ENCODE measurements at places on chromosomes 6 and 20.

- DNase-seq: no peak
Observed at GRCh38 chr20:46308258-46309157, at the start of gene CDH22. Gene CDH22, minus strand, starts transcription at chr20:46308498. Its CDS starts 57,204 bp downstream, at chr20:46251294.

GRCh38 chr20:62560162-62560561 lies 82.1 kb upstream of the SLCO4A1 start:
- DNase-seq: no peak

DNA sequence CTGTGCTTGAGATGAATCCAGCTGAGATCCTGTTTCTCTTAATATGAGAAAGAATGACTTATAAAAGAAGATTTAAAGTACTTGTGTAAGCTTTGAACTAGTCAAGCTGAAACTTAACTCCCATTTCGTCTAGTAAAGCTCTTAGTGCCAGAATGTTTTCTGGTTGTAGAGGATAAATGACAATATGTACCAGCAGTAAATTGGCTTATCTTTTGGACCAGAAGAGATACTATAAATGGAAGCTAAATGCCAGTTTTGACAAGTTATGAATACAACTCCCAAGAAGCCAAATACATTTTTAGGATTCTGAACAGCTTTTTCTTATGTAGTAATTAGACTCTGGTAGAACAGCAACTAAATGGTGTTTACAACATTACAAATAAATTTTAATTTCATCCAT lies 608.7 kb downstream of the EYS start:
- DNase-seq: no peak

DNA sequence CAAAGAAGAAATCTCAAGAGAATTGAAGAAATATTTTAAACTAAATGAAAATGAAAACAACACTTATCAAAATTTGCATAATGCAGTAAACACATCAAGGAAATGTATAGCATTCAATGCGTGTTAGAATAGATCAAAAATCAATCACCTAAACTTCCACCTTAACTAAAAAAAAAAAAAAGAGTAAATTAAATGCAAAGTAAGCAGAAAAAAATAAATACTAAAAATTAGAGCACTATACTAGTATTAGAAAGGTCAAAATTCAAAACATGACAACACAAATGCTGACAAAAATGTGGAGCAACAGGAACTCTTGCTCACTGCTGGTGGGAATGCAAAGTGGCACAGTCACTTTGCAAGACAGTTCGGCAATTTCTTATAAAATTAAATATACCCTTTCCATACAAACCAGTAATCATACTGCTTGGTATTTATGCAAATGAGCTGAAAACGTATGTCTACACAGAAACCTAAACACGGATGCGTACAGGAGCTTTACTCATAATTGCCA lies 103.8 kb downstream of the KIF16B start:
- DNase-seq: no peak

DNA sequence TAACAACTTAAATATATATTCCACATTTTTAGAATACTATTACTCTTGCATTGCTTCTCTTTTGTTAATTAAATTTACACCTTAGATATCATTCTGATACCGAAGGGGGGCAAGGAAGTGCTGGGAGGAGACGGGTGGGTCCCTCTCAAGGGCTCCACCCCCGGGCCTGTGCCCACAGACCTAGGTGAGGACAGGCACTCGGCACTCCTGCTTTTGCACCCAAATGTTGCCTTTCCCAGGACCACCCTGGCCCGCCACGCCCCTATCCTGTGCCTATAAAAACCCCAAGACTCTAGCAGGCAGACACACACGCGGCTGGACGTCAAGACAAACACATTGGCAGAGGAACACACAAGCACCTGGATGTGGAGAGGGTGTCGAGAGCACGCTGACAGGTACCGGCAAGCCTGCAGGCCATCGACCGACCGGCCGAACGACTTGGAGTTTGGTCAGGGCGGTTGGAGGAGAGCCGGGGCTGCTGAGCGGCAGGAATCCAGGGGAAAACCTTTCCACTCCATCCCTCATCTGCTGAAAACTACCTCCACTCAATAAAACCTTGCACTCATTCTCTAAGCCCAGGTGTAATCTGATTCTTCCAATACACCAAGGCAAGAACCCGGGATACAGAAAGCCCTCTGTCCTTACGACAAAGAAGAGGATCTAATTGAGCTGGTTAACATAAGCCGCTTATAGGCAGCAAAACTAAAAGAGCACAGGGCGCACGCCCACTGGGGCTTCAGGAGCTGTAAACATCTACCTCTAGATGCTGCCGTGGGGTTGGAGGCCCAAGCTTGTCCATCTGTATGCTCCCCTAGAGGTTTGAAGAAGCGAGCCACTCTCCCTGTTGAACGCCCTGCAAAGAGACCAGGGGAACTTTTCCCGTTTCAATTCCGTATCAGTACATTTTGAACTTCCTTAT lies 197.4 kb upstream of the PRSS16 start:
- DNase-seq: no peak

GRCh38 chr6:95515975-95516374 lies 61.4 kb upstream of the MANEA start:
- DNase-seq: no peak

DNA sequence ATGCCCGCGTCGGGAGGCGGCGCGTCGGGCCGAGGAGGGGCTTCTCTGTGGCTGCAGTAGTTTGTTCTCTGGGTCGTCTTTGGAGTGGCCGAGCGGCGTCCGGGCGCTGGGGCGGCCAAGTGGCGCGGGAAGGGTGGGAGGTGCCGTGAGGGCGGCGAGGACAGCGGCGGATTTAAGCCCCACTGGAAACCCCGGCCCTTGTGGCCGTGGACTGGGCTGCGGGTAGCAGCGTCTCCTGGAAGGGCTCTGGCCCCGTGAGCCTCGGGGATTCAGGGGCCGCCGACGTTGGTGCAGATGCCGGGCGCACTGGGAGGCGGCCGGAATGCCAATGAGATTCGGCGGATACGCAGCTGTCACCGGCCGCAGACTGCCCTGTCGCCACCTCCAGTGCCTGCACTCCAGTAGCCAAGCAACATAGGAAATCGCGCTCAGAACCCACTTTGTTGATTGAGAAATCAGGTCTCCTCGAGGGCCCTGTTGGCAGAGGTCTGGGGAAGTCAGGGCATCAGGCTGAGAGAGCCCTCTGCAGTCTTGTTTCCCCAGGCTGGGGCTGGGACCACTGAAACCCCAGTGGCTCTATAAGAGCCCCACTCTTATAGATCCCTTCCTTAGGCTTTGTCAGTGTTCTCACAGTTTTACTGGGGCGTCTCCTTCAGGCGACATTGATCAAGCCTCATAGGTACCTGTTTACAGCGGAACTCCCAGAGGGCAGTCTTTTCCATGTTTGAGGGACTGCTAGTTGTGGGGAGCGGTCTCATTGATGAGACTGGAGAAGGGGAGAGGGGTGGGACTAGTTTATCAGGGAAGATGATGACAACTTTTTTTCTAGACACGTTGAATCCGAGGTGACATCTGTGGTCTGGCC lies 642 bp downstream of the GZF1 start:
- DNase-seq: no peak

DNA sequence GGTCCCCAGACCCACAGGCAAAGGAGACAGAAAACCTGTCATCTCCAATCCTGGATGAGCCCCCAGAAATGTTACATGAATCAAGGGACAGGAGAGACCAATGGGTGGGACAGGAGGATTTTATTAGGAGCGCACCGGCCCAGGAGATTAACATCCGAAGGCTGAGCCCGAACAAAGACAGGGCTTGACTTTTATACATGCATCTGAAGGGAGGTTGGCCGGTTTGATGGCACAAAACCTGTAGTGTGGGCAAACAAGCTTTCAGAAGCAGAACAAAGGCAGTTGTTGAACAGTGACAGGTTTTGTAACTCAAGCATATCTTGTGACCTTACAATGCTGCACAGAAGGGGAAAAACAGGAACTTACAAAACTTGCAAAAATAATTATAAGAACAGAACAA lies 83.9 kb upstream of the GPR6 start:
- DNase-seq: no peak

GRCh38 chr20:22456109-22456508 lies 128.3 kb downstream of the FOXA2 start:
- no peak for DNase-seq

DNA sequence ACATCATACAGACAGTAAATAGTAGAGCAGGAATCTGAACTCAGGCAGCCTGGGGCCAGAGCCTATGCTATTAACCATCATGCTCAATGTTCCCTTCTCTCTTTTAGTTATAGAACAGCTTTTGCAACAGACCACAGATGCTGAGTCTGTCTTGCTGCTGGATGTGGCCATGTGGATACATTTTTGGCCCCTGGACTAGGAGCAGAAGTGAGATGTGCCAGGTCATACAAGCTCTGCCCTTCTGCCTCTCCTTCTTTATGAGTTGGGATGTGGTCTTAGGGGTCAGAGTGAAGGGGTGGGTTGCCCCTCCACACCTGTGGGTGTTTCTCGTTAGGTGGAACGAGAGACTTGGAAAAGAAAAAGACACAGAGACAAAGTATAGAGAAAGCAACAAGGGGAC lies 14.6 kb upstream of the AARS2 start:
- no peak for DNase-seq

DNA sequence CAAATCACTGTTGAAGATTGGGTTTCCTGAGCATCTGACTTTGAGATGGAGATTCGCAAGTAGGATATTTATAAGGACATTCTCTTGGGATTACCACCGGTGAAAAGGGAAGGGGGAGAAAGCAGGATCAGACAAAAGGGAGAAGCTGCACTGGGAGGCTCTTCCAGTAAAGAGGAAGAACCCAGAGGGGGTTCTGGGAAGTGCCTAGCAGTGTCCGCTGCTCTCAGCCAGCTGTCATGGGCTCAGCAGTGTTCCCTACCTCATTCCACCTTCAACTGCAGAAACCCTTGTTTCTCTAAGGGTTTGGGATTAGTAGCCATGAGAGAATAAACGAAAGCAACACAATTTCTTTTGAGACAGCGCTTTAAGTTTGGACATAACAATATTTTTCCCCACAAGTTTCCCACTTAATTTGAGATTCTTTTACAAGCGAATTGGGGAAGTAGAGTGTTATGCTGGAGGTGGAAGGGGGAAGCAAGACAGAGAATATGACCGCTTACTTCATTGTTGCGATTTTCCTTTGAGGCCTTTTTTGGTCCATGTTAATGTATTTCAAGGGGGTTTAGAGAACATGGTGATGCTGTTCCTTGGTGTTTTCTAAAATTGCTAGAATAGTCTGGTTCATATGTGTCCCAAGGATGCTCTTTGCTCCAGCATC lies 154.5 kb upstream of the SCGN start:
- DNase-seq: no peak

DNA sequence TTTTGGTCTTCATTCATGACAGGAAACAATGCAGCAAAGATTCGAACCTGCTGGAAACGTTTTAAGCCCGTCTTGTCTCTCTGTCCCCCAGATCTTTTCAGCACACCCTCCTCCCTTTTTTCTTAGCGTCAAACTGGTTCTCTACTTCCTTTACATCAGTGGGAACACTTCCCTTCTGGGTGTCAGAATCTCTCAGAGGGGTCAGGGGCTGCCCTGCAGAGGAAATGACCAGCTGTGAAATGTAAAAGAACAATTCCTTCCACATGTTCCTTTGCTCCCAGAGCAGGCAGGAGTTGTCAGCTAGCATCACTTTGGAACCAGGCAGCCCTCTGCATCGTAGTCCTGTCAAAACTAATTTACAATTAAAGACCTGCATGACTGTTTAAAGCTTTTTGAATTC lies 619.0 kb downstream of the TFAP2A start:
- DNase-seq: no peak

DNA sequence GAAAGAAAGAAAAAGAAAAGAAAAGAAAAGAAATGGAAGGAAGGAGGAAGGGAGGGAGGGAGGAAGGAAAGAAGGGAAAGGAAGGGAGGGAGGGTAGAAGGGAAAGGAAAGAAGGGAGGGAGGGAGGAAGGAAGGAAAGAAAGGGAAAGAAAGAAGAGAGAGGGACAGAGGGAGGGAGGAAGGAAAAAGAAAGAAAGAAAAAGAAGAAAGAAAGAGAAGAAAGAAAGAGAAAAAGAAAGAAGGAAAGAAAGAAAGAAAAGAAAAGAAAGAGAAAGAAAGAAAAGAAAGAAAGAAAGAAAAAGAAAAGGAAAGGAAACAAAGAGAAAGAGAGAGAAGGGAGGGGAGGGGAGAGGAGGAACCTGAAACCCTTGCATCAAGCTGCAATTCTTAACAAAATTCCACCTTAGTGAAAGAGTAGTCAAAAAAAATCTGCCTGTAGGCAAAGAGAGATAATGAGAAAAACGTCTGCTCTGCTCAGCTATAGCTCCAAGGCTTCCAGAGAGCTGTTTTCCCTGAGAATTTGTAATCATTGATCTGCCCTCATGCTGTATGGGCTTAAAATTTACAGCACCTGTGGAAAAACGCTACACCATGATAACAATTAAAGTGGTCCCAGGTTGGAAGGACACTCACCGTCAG lies 16.7 kb upstream of the MYCT1 start:
- DNase-seq: no peak

DNA sequence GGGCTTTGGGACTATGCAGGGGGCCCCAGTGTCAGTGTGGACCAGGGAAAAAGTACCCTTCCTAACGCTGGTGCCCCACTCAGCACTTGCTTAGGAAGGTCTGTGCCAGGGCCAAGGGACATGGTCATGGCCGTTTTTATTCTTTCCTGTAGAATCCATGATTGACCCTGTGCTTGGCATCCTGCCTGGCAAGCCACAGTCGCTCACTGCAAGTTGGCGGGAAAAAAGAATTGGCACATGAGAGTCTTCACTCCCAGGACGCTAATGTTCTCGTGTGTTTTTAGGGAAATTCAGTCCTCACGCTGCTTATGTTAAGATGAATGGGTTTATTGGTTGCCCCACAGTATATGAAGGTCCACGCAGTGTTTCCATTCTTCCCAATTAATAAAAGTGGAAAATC lies 253.4 kb downstream of the CDH4 start:
- DNase-seq: no peak

- no peak for DNase-seq
Observed at GRCh38 chr20:11245431-11245830, 571.6 kb upstream of the JAG1 start.

DNA sequence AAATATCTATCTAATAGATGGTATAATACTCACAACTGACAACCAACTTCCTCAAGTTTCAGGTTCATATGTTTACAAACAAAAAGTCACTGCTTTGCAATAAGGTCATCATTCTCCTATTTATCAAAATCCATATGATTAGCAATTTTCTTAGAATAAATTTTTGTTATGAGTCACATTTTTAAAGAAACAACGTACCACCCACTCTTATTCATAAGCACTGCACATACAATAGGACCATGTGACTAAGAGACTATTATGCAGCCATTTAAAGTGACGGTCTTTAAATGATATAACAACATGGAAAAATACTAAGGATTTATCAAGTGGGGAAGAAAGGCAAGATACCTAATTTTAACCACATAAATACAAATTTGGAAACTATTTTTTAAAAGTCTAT lies 40.0 kb downstream of the REPS1 start:
- no peak for DNase-seq

GRCh38 chr6:134400941-134401340 lies 83.0 kb upstream of the SGK1 start:
- DNase-seq: no peak

- DNase-seq: no peak
Observed at GRCh38 chr6:105014448-105014847, 57.5 kb downstream of the LIN28B start.

Data from activated CD8-positive, alpha-beta memory T cell treated with anti-CD3 and anti-CD28 coated beads for 48 hours (primary cell).